Fibroblast of skin of left biceps (primary cell): ENCODE measurements at places on chromosomes 3 and 15.
A peak's percentile ranks its signal among the peaks of the same experiment; 100 is the strongest.

DNA sequence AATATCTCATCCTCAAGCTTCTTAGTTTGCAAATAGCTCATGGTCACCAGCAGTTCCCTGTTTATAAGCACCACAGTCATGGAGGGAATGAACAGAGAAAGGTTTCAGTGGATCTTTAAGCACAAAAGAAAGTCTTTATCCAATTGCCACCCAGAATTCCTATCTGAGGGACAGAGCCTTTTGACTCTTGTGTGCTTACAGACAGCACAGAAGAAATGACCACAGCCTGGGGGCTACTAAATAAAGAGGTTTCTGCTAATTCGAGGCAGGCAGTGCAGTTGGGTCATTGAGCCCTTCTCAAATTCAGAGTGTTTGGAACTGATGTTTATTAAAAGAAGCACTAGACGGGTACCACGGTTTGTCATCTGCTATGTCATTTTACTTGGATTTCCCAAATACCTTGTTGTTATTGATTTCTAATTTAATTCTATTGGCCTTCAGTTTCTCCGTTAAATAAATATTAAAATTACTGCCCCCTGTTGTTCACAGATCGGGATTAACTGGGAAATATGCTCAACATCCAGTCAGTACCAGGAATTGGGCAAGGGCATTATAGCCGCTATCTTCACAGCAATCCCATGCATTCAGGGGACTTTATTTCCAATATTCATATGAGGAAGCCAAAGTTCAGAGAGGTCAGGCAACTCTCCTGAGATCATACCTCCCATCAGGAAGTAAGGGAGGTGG is 3.6 kb downstream of the PRICKLE2 start:
- no peak for DNase-seq

- DNase-seq, result no peak
Measured at GRCh38 chr3:155843569-155843968, 10.7 kb downstream of the SLC33A1 start.

GRCh38 chr3:193014902-193015301 is 97.2 kb upstream of the MB21D2 start:
- DNase-seq, result no peak

DNA sequence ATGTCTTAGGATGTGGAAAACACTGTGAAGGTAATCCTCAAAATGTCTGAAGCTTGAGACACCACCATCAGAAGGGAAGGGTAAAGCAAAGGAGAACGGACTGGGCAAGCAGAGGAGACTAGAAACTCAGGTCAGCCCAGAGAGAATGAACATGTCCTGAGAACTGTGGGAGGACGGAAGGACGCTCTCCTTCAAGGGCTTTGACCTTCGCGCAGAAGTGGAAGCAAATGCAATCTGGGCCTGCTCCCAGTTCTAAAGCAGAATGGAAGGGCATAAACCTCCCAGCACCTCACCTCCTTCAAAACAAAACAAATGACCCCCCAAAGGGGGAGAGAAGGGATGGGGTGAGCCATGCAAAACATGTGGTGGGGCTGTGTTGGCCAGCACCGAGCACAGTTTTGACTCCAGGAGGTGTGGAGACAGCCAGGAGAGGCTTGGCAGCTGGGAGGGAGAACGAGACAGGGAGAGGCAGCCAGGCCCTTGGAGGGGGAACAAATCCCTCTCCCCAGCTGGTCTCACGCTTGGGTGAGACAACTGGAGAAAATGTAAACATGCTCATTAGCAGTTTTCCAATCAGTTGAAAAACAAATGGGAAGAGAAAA is 222.4 kb upstream of the WNT5A start:
- no peak for DNase-seq

GRCh38 chr3:133991209-133991608 is 38.5 kb downstream of the SLCO2A1 start:
- DNase-seq, result no peak

GRCh38 chr3:16828815-16829214 is 55.9 kb upstream of the PLCL2 start:
- DNase-seq, result no peak

DNA sequence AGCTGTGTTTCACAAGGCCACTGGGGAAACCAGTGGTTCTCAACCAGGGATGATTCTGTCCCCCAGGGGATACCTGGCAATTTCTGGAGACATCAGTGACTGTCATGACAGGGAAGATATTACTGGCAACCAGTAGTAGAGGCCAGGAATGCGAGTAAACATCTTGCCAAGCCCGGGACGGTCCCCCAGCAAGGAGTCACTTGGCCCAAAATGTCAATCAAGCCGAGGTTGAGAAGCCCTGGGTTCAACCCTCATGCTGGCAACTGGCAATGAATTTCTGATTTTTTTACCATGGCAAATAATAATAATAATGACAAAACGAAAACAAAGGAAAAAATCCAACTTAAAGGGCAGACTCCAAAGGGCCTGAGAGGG is 65.5 kb upstream of the RPL32 start:
- no peak for DNase-seq

- DNase-seq, result peak; percentile 94
Measured at GRCh38 chr15:33126559-33127290, 67.8 kb downstream of the FMN1 start.

DNA sequence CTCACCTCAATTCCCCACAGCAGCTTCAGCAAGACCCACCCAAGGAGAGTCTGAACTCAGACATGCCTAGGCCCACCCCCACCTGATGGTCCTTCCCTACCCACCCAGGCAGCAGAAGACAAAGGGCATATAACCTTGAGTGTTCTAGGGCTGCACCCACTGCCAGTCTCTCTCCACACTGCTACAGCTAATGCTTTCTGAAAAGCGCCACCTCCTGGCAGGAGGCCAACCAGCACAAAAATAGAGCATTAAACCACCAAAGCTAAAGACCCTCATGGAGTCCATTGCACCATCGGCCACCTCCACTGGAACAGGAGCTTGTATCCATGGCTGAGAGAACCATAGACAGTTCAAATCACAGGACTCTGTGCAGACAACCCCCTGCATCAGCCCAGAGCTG is 11.3 kb upstream of the RPL39L start:
- DNase-seq, result no peak

- DNase-seq, result no peak
Measured at GRCh38 chr3:87044846-87045245, 53.9 kb upstream of the VGLL3 start.

GRCh38 chr3:193963808-193964516 is 172.0 kb upstream of the HES1 start:
- DNase-seq, result no peak

- no peak for DNase-seq
Measured at GRCh38 chr3:161770484-161771386, 274.1 kb downstream of the OTOL1 start.

GRCh38 chr15:38192496-38192895 is 60.1 kb upstream of the SPRED1 start:
- DNase-seq, result no peak

GRCh38 chr15:34620142-34620541 is 36.7 kb upstream of the GOLGA8B start:
- no peak for DNase-seq

DNA sequence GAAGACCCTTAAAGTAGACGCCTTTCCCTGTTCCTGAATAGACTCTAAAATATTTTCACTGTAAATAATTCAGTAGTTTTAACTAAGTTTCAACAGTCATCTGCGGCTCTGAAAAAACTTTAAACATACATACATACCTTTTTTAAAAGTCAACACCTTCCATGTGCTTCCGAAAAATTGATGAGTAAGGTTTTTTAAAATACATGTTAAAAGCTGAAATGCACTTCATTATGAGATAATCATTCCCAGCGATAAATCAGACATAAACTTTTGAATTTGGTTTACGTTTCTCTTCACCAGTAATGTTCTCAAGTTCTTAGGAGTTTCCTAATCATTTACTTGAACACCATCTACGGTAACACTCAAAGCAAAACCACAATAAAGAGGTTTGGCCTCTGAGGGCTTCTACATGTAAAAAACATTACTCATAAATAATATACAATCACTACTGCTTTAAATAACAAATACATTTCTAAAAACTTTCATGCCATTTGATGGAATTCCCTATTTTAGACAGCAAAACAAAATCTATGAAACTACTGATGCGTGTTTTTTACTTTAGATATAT is 403.5 kb downstream of the SHQ1 start:
- DNase-seq, result no peak

GRCh38 chr3:43966126-43966525 is 275.4 kb downstream of the ABHD5 start:
- no peak for DNase-seq

- no peak for DNase-seq
Measured at GRCh38 chr3:81352867-81353266, 408.6 kb downstream of the GBE1 start.

- no peak for DNase-seq
Measured at GRCh38 chr3:121667333-121667732, 6.6 kb upstream of the HCLS1 start.
